ENCODE measurements at places on chromosomes 13 and 19.
A peak's percentile ranks its signal among the peaks of the same experiment; 100 is the strongest.

- DNase-seq = peak; percentile 33
Observed at GRCh38 chr13:97058391-97058790, 64.1 kb upstream of the OXGR1 start.

DNA sequence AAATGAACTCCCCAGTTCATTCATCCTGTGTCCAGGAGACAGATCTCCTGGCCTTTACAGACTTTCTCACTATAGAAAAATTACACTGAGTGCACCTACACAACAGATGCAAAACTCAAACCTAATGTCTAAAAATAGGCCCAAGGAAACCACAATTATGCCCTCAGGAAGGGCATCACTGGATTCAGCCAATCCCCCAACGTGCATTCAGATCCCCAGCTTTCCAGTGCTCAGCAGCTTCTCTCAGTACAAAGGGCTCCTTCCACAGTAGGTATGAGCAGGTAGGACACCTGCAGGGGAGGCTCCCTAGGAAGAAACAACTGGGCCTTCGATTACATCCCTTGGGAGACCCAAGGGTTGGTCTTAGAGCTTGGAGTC, 2.1 kb downstream of the ZNF709 start:
- no peak for DNase-seq

GRCh38 chr13:98214008-98214643, 37.1 kb upstream of the RNF113B start:
- DNase-seq = no peak

GRCh38 chr13:93621966-93622365, 395.4 kb downstream of the GPC6 start:
- no peak for DNase-seq

- no peak for DNase-seq
Observed at GRCh38 chr13:59211606-59212005, 952.1 kb downstream of the DIAPH3 start.

GRCh38 chr13:83536941-83537340, 345.3 kb downstream of the SLITRK1 start:
- DNase-seq = no peak

GRCh38 chr13:101698400-101698799, 245.9 kb downstream of the ITGBL1 start:
- peak; percentile 41 for DNase-seq

GRCh38 chr13:50229960-50230661, 214.9 kb downstream of the KCNRG start:
- peak; percentile 71 for DNase-seq

DNA sequence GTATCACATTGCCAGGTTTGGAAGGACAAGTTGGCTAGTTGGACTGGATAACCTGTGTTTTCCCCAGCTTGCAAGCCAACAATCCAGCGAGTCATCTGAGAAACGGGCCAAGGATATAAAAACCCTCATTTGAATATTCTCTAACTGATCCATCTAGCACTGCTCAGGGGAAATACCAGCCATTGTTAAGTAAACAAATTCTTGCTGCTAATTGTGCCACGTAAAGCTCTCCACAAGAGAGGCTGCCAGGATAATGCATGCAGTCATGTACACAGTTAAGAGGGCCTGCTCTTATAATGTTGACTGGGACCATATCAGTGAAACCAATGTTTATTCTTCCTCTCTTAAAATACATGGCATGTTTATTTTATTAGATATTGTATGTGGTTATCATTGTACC, 663.2 kb upstream of the SGCG start:
- DNase-seq = no peak

DNA sequence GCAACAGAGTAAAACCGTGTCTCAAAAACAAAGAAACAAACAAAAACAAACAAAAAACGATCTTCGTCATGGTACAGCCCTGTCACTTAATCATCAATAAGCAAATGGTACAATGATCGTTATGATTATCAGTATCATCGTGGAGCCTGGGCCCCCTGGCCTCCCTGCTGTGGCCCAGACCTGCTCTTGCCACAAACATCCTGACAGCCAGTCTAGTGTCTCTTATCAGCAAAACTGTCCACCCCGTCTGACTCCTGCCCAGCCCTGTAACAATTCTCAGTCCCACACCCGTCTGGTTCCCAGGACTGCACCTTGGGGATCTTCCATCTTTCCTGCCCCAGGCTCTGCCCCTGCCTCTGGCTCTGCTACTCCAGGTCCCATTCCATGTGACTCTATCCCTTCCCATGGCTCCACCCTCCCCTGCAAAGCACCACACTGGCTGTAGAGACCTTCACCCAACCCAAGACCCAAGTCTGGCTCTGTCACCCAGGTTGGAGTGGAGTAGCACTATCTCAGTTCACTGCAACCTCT, 5.7 kb downstream of the ZNF653 start:
- no peak for DNase-seq

- DNase-seq = peak; percentile 9
Observed at GRCh38 chr13:21971662-21972621, 301.1 kb downstream of the FGF9 start.

GRCh38 chr13:29693275-29693945, 97.9 kb upstream of the SLC7A1 start:
- DNase-seq = no peak

DNA sequence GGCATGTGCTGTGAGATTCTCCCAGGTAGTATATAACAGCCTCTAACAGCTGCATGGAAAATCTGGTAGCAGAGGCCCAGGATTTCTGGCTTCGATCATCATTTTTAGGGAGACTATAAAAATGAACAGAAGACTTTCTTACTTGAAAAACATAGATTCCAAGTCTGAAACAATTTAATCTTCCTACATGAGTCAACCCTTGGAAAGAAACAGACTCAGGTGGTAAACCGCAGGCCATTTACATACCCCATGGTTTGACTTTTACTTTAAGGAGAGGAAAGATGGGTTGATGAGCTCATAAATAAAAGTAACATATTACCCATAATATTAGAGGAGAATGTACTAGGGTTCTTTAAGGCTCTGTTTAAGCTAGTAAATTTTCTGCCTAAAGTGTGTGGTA, 121.6 kb downstream of the CYSLTR2 start:
- DNase-seq = no peak

DNA sequence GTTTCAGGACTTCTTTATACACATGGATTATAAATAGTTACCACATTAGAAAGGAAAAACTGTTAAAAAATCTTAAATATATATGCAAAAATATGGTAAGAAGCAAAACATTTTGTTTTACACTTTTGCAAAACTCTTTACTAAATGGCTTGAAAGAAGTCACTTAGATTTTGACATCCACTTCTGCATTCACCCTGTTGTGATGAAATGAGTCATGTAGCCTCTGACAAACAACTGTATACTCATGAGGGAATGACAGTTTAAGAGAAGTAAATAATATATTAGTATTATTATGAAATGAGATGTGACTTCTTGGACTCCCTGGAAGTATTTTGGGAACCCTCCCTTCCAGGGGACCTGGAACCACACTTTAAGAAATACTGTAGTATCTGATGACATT, 275.6 kb downstream of the DACH1 start:
- no peak for DNase-seq

- DNase-seq = peak; percentile 14
Observed at GRCh38 chr19:45276284-45276687, 25.2 kb downstream of the MARK4 start.

DNA sequence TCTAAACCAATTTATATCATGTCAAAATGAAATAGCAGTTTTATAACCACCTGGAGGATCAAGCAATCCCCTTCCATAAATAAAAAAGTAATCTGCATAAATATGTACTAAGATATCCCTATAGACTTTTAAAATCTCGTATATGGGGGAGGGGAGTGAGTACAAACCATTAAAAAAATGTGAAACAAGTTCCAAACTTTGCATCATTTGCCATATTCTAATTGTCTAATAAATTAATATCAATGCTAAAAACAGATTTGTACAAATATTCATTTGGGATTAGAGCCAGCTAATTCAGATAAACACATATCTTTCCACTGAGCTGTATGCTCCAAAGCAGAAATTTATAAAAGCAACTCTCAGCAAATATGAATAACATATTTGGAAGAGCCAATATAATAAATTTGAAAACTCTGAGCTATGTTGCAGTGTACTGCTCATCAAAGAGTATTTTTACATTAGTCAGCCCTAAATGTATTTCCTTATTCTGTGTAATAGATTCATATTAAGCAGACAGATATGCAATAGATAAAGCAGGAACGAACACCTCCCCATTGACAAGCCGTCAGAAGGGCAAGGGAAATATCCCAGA, 970.2 kb downstream of the EFNB2 start:
- DNase-seq = peak; percentile 9

GRCh38 chr13:110485604-110486003, 75.9 kb downstream of the RAB20 start:
- DNase-seq = no peak

DNA sequence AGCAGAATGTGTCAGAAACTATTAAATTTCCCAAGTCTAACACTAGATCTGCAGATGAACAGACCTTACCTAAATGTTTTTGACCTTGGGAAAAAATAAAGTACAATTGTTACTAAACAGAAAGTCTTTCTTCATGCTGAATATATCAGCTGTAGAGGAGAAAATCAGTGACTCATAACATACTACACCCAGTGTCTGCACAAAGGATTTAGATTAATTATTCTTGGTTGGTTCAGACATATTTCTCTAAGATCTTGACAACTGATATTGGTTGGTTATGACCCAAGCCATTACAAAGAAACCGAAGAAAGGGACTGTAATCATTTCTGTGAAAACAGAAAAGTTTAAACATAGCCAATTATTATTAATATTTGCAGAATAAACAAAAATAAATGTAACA, 225.1 kb downstream of the HS6ST3 start:
- DNase-seq = peak; percentile 21

DNA sequence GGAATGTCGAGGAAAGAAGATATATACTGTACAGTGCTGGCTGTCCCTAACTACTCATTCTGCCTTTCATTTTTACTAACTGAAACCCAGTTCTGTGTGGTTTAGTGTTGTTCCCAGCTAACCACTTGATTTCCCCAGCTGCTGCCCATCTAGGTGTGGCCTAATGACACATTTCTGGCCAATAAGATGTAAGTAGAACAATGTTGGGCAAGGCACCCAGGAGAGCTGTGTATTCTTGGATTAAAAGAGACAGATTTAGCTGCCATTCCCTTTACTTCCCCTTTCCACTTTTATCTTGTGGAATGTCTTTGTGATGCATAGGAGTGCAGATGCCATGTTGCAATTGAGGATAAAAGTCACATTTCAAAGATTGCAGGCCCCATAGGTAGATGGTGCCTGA, 28.3 kb upstream of the PCDH9 start:
- no peak for DNase-seq

GRCh38 chr13:31204592-31204991, 4.8 kb downstream of the B3GLCT start:
- DNase-seq = peak; percentile 59

GRCh38 chr19:42370068-42370520, 20.0 kb downstream of the CNFN start:
- DNase-seq = no peak

DNA sequence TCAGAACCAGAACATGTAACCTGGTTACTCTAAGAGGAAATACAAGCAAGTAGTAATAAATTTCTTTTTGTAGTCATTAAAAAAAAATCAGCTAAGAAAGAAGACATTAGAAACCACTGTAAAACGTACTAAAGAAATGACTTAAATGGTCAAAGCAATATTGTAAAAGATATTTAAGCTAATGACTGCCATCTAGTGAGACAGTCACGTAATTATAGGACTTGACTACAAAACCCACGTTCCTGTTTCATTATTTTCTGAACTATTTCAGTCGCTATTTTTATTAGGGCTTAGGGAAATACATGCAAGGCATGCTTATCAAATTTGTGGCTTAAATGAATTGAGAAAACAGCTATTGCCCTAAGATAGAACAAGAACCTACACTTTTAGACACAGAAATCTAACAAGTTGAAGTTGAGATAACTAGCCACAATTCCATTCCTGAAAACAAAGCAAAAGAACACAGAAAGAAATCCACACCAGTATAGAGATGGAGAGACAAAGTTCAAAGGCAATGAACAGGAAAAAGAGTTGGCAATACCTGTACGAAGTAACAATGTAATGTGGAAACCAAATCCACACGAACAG, 17.9 kb downstream of the ALG5 start:
- DNase-seq = peak; percentile 82

- DNase-seq = peak; percentile 85
Observed at GRCh38 chr13:36858290-36858689, 39.3 kb downstream of the RFXAP start.

GRCh38 chr19:19587771-19588170, 30.7 kb downstream of the PBX4 start:
- DNase-seq = no peak

- DNase-seq = no peak
Observed at GRCh38 chr19:33507021-33507956, 14.3 kb downstream of the PEPD start.

DNA sequence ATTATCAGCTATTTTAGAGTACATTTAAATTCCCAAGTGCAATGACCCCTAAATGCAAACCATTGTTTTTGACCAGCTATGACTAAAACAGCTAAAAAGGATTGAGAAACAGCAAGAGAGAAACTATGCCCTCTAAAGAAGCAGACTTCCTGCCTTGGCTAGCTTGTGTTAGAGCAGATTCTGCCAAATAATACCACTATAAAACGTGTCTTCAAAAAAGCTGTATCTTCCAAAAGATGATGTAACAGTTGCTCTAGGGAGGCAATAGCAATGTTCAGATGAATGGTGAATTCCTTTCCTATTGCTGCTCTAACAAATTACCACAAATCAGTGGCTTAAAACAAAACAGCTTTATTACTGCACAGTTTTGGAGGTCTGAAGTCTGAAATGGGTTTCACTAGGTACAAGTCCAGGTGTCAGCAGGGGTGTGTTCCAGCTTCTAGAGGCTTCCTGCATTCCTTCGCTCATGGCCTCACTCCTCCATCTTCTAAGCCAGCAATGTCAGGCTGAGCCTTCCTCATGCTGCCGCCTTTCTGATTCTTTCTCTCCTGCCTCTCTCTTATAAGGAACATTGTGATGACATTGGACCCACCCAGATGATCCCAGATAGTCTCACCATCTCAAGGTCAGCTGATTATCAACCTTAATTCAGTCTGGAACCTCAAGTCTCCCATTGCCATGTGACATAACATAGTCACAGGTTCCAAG, 84.5 kb downstream of the LRRC63 start:
- DNase-seq = peak; percentile 95

DNA sequence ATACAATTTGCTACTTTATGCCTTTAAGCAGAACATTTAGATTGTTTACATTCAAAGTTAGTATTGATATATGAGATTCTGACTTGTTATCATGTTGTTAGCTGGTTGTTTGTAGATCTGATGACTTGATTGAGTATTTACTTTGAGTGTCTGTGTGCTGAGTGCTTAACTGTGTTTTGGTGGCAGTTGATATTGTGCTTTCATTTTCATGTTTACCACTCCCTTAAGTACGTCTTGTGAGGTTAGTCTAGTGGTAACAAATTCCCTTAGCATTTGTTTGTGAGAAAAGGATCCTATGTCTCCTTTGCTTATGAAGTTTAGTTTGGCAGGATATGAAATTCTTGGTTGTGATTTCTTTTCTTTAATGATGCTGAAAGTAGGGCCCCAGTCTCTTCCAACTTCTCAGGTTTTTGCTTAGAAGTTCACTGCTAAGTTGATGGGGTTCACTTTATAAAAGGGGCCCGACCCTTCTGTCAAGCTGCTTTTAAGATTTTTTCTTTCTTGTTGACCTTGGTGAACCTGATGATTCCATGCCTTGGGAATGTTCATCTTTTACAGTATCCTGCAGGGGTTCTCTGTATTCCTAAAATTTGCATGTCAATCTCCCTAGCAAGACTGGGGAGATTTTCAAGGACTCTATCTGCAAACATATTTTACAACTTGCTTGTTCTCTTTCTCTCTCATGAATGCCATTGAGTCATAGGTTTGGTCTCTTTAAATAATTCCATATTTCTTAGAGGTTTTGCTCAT, 1095.4 kb upstream of the PCDH20 start:
- no peak for DNase-seq

GRCh38 chr13:31276421-31276820, 76.6 kb downstream of the B3GLCT start:
- DNase-seq = no peak

GRCh38 chr13:106274551-106275203, 260.8 kb downstream of the EFNB2 start:
- DNase-seq = peak; percentile 56

All from adipocyte (in vitro differentiated cells).